ENCODE measurements at places on chromosomes 13 and 19.

DNA sequence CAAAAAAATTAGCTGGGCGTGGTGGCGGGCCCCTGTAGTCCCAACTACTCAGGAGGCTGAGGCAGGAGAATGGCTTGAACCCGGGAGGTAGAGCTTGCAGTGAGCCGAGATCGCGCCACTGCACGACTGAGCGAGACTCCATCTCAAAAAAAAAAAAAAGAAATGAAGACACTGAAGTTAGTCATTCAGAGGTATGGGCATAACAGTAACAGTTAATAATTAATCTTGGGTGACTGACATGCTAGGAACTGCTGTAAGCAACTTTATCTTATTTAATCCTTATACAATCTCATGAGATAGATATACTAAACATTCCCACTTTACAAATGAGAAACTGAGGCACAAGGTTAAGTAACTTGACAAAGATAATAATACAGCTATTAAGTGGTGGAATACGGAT lies 4.9 kb downstream of the SKA3 start:
- DNase-seq: no peak

DNA sequence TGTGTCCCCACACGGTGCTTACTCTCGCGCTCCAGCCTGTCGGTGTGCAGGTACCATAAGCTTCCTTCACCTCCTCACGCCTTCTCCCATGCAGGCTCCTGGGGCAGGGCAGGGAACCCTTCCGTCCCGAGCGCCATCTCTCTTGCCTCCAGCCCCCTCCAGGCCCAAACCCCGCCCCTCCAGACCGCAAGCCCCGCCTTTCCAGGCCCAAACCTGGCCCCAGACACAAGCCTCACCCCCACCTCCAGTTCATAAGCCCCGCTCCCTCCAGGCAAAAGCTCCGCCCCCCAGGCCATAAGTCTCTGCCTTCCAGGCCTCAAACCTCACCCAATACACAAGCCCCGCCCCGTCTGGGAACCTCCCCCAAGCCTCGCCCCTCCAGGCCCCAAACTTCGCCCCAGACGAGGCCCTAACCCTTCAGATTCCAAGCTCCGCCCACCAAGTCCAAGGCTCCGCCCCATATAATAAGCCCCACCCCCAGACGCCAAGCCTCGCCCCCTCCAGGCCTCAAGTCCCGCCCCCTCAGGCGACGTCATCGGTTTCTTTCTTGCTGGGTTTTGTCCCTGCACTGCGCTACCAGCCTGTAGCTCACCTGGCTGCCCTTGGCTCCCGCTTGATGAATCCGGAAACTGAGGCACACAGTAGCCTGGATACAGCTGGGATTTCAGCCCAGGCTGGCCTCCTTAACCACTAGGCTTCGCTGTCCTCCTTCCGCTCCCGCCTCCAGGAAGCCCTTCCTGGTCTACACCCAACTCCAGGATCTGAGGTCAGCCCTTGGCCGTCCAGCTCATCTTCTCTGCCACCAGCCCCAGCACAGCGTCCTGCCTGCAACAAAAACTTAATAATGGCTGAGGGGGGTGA lies 16.1 kb downstream of the MKNK2 start:
- no peak for DNase-seq

DNA sequence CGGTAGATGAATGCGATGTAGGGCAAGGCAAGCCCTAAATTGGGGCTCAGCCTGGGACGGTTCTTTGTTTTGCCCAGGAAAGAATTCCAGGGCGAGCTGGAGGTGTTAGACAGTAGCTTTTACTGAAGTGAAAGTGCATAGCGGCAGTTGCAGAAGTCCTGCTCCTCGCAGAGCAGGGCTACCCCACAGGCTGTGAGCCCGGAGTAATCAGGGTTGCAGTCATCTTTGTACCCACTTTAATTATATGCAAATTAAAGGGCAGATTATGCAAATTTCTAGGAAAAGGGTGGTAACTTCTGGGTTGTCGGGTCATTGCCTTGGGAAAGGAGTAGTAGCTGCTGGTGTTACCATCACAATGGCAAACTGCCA lies 30.5 kb downstream of the VAV1 start:
- DNase-seq: no peak

GRCh38 chr19:7833225-7834099 lies 3.4 kb downstream of the EVI5L start:
- no peak for DNase-seq

- no peak for DNase-seq
Measured at GRCh38 chr19:18086590-18087138, at the start of gene IL12RB1. Gene IL12RB1, minus strand, starts transcription at chr19:18086934. Its CDS starts 111 bp downstream, at chr19:18086823.

DNA sequence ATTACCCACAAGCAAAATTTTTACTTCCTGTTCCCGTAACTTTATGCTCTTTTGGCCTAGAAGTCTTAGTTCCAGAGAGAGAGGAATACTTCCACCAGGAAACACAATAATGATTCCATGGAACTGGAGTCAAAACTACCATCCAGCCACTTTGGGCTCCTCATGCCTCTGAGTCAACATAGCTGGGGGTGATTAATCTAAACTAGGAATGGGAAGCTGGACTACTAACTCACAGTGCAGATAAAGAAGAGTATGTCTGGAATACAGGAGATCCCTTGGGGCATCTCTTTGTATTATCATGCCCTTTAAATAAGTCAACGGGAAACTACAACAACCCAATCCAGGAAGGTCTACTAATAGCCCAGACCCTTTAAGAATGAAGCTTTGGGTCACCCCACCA lies 8.9 kb upstream of the ELF1 start:
- DNase-seq: no peak

- DNase-seq: no peak
Measured at GRCh38 chr19:1102407-1103131, 1.2 kb upstream of the GPX4 start.

GRCh38 chr13:26526702-26527216 lies 30.7 kb upstream of the WASF3 start:
- no peak for DNase-seq

GRCh38 chr13:82751206-82751605 lies 1131.1 kb downstream of the SLITRK1 start:
- DNase-seq: no peak

GRCh38 chr13:50406831-50407230 lies 391.6 kb downstream of the KCNRG start:
- no peak for DNase-seq

DNA sequence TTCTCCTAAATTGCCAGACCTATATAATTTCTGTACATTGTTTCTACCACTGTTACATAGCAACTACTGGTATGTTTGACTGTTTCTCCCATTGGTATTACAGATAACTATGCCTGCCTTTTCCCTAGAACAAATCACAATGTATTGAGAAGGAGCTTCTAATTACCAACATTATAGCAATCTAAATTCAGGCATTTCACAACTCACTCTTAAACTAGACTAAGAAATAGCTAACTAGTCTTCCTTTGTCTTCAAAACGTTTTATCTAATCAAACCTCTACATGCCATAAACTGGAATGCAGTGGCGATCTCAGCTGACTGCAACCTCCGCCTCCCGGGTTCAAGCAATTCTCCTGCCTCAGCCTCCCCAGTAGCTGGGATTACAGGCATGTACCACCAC lies 18.2 kb downstream of the RBM26 start:
- DNase-seq: no peak

GRCh38 chr13:39148513-39148961 lies 110.3 kb downstream of the NHLRC3 start:
- DNase-seq: no peak

- no peak for DNase-seq
Measured at GRCh38 chr13:84605927-84606326, 723.7 kb upstream of the SLITRK1 start.

GRCh38 chr13:41588899-41589298 lies 131.5 kb downstream of the RGCC start:
- no peak for DNase-seq

- DNase-seq: no peak
Measured at GRCh38 chr19:50162988-50163387, at the start of gene IZUMO2. Gene IZUMO2, minus strand, starts transcription at chr19:50163281. Its CDS starts 87 bp downstream, at chr19:50163194.

All from NCI-H1417 treated with DMSO at 0.1 percent for 48 hours (cell line).